Stimulated activated CD8-positive, alpha-beta memory T cell treated with anti-CD3 and anti-CD28 coated beads, Interleukin-7, amount 100 ng/mL, for 48 hours (primary cell): ENCODE measurements at places on chromosomes 3 and 15.

DNA sequence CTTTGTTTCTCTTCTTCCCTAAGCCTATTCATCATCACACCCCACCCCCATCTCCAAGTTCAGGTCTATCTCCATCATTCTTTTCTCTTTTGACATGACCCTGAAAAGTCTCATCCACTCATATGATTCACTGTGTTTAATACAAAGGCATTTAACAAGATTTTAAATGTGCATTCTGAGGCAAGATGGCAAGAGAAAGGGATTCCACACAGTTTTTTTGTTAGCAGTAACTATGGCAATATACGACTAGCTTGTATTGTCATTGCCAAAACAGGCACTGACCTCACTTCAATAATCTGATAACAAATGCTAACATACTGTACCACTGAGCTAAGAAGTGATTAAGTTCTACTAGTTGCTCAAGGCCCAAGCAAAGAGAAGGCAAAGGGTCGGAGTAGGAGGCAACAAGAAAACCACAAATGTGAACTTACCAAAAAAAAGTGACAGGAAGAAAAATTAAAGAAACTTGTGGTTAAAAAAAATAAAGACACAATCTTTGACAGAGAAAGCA is 53.2 kb downstream of the FBN1 start:
- no peak for DNase-seq

GRCh38 chr15:83320844-83321243 is 36.4 kb upstream of the BNC1 start:
- no peak for DNase-seq

GRCh38 chr3:5072100-5072816 is 49.8 kb upstream of the ARL8B start:
- no peak for DNase-seq

DNA sequence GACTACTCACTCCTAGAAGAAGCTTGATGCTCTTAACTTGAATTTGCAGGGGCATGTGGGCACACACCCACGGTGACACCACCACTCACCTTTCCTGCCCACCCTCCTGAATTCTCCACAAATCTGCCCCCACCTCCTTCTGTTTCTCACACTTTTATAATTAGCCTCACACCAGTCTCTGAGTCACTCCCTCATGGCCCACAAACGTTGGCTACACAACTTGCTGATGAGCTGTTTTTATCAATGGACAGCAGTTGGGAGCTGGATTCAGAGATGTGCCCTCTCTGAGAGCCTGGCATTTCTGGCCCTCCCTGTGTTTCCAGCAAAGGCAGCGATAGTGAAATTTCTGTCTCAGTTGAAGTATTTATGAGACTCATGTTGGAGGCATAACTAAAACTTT is 1.3 kb downstream of the COLQ start:
- DNase-seq, result no peak

DNA sequence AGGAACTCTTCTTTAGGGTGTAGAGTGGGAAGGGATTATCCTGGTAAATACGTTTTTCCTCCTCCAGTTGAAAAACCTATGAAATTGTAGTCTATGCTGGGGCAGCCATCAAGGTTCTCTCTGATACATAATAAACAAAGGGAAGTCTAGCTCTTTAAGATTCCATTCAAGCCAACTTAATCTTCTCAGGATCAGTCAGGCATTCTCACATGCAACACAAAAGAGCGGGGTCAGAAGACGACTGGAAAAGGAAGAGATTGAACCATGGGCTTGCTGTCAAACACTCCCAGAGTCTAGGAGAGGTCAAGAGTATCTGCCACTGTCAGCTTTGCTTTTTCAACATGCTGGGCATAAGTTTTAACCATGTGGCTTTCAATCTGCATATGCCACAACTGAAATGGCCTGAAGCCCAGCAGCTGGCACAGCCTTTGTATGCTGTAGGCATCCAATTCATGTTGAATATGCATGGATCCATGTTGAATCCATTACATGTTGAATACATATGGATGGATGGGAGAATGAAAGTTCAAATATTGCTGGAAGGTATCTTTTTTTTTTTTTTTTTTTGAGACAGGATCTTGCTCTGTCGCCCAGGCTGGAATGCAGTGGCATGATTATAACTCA is 8.5 kb downstream of the TRAT1 start:
- DNase-seq, result no peak

DNA sequence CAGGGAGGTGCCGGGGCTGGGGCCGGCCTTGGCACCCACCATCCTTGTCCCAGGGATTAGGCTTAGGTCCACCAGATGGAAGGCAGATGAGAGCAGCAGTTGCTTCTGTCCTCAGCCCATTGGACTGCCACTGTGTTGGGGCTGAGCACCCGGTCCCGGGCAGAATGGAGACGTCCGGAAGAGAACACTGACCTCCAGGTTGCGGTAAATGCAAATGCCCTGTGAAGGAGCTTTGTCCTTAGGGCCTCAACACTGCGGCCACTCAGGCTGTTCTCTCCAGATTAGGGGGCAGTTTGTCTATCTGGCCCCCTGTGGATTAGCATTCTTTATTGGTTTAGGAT is at the start of gene SERINC4:
TSS of gene SERINC4 (minus strand) at position 276 of the 341 bp plus-strand sequence. CDS start at position 42, 234 bp downstream.
- no peak for DNase-seq

GRCh38 chr3:188739511-188739910 is 432.3 kb upstream of the TPRG1 start:
- no peak for DNase-seq

- DNase-seq, result no peak
Observed at GRCh38 chr15:89998141-89998661, 2.9 kb upstream of the ZNF710 start.

GRCh38 chr3:192563417-192563816 is 163.9 kb downstream of the FGF12 start:
- DNase-seq, result no peak

DNA sequence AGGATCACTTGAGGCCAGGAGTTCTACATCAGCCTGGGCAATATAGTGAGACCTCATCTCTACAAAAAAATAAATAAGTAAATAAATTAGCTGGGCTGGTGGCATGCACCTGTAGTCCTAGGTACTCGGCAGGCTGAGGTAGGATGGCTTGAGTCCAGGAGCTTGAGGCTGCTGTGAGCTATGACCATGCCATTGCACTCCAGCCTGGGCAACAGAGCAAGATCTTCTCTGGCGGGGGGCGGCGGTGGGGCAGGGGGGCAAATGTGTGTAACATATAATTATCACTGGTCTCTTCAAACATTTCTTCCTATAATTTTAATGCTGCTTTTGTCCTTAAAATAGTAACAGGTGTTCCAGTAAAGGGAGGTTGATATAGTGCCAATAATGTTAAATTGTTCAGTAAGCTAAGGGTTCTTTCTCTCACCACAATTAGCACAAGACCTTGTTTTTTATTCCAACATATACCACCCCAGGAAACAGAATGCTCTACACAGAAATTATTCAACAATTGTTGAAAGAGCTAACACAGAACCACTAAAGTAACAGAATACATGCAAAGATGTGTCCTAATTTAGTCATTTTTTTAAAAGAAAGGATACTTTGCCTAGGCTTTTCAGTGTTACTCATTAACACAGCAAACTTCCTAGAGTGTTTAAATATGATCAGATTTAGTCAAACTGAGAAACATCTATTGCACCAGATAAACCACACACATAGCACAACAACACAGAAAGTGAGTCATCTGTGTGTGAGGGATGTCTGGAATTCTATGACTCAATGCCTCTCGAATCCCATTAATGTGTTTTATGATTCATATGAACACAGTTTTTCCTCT is 29.1 kb downstream of the ANKRD28 start:
- no peak for DNase-seq

DNA sequence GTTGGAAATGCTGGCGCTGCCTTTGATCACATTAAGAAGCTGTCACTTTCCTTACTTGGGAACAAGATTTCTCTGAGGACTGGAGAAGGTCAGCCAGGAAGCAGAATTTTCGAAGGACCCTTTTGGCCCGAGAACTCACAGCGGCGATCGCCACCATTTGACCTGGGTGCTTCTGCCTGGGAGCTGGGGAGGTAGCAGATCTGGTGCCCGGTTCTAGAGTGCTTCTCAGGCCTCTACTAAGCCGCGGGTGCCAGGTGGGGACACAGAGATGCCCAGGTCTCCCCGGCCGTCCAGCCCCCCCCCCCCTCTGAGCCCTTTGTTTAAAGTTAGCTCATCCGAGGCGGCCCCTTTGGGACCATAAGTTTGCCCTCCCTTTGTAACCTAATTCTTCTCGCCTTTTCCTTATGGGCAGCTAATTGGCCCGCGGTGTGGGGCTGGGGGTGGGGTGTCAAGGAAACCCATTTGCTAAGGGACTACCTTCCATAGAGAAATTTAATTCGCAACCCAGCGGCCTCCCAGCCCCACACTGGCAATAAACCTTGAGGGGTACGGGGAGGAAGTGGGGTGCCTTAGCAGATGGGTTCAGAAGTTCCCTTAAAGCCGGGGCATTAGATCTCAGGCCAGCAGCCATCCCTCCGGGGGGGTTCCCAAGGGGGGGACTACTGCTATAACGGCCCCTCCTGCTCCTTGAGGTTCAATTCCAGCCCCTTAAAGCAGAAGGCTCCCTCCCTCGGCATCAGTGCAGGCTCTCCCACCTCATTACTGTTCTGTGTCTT is 1.9 kb downstream of the GATA2 start:
- no peak for DNase-seq

DNA sequence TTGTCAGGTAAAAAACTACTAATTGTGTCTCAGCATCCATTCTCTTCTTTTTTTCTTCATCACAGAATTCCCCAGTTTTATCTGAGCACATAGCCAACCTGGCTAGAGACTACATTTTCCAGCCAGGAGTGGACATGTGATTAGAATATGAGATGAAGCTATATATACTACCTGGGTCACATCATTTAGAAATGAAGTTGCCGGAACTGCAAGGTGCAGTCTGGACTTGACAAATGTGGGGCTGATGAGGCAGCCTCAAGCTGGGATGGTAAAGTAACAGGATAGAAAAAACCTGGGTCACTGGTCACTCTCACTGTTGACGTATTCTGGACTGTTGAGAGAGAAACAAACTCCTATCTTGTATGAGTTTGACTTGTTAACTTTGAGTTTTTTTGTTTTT is 99.6 kb downstream of the STRIT1 start:
- DNase-seq, result no peak

DNA sequence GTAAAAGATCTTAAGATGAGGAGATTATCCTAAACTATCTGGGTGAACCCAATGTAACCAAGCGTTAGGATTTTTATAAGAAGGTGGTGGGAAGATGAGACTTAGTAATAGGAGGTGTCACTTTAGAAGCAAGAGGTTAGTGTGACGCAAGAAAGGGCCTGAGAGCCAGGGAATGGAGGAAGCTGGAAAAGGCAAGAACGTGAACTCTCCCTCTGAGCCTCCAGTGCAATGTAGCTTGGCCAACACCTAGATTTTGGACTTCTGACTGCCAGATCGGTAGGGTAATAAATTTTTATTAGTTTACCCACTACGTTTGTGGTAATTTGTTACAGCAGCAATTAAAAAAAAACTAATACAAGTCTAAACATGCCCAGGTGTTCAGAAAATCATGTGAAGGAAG is 20.8 kb upstream of the CNTN6 start:
- DNase-seq, result no peak

GRCh38 chr3:176359211-176359610 is 838.1 kb downstream of the TBL1XR1 start:
- no peak for DNase-seq

GRCh38 chr3:194540274-194540905 is 53.6 kb upstream of the ATP13A3 start:
- no peak for DNase-seq

GRCh38 chr3:43343185-43343584 is 56.8 kb downstream of the SNRK start:
- DNase-seq, result no peak

DNA sequence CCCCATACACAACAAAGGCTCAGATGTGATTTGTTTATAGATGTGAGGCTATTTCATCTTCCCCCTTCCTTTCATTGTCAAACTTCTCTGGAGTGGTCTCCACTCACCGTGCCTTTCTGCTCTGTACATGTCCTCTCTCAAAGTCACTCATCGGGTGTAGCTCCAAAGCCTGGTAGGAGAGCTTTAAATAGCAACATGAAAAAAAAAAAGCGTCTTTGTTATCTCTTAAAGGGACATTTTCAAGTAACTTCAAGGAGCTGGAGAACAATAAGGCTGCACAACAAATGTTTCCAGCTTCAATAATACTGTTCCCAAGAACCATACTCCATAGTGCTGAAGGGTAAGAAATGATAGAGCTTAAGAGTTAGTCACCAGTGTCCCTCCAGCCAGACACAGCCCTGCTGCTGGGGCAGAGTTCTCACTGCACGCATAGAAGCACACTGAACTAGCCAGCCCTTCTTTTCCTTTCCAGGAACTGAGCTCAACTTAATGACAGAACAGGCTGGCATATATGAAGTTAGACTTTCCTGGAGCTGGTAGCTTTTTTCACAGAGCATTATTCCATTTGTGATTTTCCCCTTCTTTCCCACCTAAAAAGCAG is 8.1 kb downstream of the FBXO40 start:
- DNase-seq, result no peak

- DNase-seq, result no peak
Observed at GRCh38 chr3:129594409-129594808, 12.1 kb downstream of the PLXND1 start.

DNA sequence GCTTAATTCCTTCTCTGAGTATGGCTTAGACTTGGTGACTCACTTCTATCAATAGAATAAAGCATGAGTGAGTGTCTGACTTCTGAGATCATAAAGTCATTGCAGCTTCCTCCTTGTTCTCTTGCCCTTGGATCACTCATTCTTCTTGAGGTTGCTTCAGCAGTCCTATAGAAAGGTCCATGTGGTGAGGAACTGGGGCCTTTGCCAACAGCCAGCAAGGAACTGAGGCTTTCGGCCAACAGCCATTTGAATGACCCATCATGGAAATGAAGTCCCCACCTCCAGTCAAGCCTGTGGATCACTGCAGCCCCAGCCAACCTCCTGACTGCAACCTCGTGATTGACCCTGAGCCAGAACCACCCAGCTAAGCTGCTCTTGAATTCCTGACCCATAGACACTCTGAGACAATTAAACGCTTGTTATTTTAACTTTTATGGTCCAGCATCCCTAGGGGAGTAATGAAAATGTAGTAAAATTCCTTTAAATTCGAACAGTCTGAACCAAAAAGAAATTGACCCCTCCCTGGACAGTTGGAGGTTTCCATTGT is 84.5 kb downstream of the WDR76 start:
- no peak for DNase-seq

GRCh38 chr15:98942431-98942830 is 65.2 kb downstream of the PGPEP1L start:
- DNase-seq, result no peak

DNA sequence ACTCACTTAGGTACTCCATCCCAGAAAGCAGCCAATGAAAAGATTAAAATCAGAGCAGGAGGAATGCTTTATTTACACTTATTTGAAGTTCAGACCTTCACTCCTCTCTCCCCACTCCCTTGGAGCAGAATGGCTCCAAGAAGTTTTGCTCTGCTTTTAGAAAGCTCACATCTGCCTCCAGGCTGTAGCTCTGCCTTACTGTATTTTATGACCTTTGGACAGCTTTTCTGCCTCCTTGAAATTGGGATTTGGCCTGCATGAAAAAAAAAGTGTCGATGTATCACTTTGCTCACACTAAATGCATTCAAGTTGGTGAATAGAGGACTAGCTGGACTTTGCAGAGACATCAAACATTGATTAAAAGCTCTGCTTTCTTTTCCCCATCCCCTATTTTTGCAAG is 95.3 kb downstream of the SLC9A9 start:
- no peak for DNase-seq
